Activated CD4-positive, alpha-beta memory T cell treated with anti-CD3 and anti-CD28 coated beads for 36 hours (primary cell): ENCODE measurements at places on chromosomes 1 and 21. TPM values are rescaled to one million over a fixed set of nuclear protein-coding genes. Genes with fewer than 3 reads are reported as not detected.

BARHL2 gene
- total RNA-seq = not detected

SLFNL1 gene
- not detected for total RNA-seq

RHEX gene
- total RNA-seq = not detected

ZBTB8B gene
- not detected for total RNA-seq

- H3K36me3 ChIP-seq = no peaks in the 10 kb centered on the region
- peaks cover 46% of the 10 kb centered on the region for H3K4me1 ChIP-seq
- no peaks in the 10 kb centered on the region for H3K27me3 ChIP-seq
- H3K4me3 ChIP-seq = no peak overlapping the region
Measured at GRCh38 chr1:101200513-101200912, 36.3 kb upstream of the S1PR1 start.

DNA sequence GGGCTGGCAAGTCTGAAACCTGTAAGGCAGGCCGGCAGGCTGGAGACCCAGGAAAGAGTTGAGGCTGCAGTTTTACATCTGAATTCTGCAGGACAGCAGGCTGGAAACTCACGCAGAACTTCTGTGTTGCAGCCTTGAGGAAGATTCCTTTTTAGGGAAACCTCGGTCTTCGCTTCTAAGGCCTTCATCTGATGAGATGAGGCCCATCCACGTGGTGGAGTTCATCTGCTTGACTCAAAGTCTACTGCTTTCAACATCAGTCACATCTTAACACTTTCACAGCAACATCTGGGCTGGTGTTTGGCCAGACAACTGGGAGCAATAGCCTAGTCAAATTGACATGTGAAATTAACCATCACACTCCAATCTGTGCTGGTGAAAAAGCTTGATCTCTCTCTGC lies 57.1 kb downstream of the EVA1C start:
- H3K27ac ChIP-seq = no peak overlapping the region
- no peaks in the 10 kb centered on the region for H3K27me3 ChIP-seq
- no peak overlapping the region for H3K4me3 ChIP-seq
- no peaks in the 10 kb centered on the region for H3K4me1 ChIP-seq
- DNase-seq = no peak

DNA sequence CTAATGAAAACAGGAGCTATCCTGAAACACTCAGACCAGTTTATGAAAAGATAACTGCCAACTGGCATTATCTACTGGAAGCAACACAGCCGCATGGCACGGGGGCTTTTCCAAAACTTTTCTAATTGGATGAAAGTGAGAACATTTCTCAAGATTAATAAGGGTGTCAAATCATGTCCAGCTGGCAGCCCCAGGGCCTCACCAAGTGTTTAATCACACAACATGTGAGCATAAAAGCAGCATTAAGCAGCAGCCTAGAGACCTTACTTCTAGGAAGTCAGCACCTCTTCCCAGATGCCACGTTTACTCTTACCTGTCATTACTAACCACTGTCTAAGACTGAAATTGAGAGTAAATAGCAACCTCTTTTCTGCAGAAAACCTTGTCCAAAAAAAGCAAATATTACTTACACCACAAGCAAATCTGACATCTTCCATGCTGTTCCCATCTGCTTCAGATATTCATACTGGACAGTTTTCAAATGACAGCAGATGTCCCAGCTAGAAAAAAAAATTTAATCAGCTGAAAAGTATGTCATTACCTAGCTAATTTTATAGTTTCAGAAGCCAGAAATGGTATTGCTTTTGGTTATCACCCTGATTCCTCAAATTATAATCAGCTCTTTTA lies 341.5 kb upstream of the ZP4 start:
- no peaks in the 10 kb centered on the region for H3K27me3 ChIP-seq
- no peak overlapping the region for H3K4me3 ChIP-seq
- H3K27ac ChIP-seq = no peak overlapping the region
- H3K4me1 ChIP-seq = no peaks in the 10 kb centered on the region

DNA sequence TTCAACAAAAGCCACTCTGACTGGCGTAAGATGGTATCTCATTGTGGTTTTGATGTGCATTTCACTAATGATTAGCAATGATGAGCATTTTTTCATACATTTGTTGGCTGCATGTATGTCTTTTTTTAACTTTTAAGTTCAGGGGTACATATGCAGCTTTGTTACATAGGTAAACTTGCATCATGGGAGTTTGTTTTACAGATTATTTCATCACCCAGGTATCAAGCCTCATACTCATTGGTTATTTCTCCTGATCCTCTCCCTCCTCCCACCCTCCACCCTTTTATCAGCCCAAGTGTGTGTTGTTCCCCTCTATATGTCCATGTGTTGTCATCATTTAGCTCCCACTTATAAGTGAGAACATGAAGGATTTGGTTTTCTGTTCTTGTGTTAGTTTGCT lies 154.1 kb upstream of the POGK start:
- H3K4me3 ChIP-seq = no peak overlapping the region
- H3K27ac ChIP-seq = no peak overlapping the region
- H3K4me1 ChIP-seq = no peaks in the 10 kb centered on the region

DNA sequence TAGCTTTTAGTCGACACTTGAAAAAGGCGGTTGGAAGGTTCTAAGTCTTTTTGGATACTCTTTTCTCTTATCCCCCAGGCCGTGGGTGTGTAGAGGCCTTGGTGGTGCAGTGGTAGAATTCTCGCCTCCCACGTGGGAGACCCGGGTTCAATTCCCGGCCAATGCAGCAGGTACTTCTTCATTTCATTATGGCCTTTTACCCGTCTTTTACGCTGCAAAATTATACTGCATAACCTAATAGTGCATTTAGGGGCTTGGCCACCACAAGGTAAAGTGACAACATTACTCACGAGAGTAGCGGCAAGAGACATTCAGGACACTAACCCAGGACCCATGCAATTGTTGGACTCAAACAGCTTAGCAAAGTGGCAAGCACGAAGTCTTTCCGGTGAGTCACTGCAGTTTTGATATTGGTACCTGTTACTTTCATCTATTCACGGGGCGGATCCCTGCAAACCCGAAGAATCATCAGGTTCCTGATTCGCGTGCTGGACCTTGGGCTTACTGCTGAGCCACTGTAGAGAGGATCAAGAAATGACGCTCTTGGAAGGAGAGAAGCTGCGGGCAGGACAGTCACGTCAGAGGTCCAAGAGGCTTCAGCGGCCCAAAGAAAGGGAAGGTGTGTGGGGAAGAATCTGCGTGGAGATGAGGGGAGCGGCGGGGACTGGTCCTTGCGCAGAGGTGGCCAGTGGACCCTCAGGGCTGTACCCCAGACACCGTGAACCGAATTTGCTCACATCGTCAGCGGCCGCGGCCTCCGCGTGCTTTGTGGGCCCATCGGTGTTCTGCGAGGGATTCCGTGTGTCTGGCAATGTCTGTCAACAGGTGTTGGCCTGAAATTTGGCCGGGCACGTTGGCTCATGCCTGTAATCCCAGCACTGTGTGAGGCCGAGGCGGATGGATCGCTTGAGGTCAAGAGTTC lies 12.9 kb upstream of the RNU1-4 start:
- peak; percentile 88 for DNase-seq
- H3K36me3 ChIP-seq = no peaks in the 10 kb centered on the region
- no peak overlapping the region for H3K27ac ChIP-seq
- H3K4me1 ChIP-seq = peaks cover 2% of the 10 kb centered on the region
- peaks cover 2% of the 10 kb centered on the region for H3K27me3 ChIP-seq

GRCh38 chr1:183194527-183195141 lies 8.6 kb downstream of the LAMC2 start:
- H3K4me3 ChIP-seq = no peak overlapping the region
- H3K4me1 ChIP-seq = peaks cover 11% of the 10 kb centered on the region
- H3K36me3 ChIP-seq = no peaks in the 10 kb centered on the region

DNA sequence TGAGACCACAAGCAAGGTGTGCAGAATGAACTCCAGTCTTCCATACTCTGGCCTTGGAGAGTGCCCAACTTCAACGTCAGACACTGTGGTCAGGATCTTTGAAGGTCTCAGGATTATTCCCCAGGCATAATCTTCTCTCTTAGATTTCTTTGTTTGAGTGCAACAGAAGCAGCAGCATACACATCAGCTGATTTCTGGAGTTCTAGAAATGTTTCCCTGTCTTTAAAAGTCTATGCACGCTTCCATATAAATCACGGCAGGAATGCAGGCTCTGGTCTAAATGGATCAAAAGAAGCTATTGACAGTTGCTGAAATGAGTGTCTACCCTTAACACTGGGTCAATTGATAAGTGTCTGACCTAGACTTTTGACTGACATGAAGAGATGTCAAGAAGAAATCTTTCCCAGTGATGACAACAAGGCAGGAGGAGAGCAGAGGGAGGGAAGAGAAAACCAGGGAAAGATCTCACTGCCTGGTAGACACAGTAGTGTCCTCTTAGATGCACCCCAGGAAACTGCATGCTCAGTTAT lies 279.7 kb downstream of the SPATA17 start:
- no peak overlapping the region for H3K4me3 ChIP-seq
- no peaks in the 10 kb centered on the region for H3K27me3 ChIP-seq
- H3K36me3 ChIP-seq = no peaks in the 10 kb centered on the region

DNA sequence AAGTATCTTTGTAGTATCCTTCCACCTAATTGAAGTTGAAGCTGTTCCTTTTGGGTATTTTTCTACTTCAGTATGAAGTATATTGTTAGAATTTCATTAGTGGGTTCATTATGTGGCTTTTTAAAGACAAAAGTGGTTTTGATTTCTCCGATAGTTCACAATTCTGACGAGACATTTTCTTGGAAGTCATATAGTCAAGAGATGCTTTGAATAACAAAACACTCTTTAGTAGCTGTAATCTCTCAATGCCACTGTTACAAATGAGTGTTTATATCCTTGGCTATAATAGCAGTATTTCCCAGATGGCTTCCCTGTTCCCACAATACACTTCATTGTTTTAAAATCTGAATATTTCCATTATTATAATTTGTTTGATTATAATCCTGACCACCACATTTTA lies 108.7 kb upstream of the F3 start:
- H3K27me3 ChIP-seq = peaks cover 4% of the 10 kb centered on the region
- no peak overlapping the region for H3K27ac ChIP-seq
- no peak overlapping the region for H3K4me3 ChIP-seq
- no peak for DNase-seq

DNA sequence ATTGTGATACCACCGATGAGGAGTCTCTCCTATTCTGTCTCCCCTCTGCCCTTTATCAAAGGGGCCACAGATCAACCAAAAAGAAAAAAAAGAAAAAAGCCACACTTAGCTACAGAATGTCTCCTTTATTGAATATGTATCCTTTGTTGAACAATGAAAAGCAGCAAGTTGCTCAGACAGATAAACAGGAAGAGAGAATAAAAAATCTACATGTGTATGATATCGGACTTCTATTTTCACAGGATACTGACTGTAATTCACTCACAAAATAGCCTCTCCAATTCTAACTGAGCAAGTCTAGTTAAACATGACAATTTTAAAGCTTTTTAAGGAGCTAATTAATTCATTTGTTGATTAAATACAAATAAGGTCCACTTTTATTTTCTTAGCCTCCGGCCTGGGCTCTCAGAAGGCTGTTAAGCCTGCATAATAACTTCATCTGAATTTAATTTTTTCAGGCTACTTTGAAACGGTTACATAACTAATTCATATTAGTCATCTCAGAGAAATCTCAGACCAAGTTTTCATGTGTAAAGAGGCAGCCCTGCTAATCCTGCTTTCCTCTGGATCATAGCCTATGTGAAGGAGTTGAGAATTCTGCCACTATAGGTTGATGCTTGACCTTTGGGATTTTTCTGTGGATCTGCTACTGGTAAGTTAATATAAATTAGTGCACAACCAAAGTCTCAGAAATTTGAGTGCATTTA lies 304.1 kb upstream of the NR5A2 start:
- peaks cover 6% of the 10 kb centered on the region for H3K4me1 ChIP-seq
- H3K4me3 ChIP-seq = no peak overlapping the region

DNA sequence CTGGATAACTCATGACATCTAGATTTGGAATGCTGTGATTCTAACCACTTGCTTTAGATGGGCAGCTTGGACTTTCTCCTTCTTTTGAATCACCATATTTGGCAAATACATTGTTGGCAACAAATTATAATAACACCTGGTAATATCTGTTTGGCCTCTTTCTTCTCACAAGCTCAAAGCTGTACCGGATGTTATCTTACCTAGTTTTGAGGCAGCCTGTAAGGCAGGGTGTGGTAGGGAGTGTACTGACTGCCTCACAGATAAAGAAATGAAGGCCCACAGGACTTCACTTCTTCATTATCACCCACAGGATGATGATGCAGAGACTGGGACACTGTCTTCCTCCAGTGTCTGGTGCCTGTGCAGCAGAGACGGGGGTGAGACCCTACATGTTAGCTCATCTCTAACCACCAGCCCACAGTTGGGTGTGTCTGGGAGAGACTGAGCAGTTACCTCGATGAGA lies 28.5 kb downstream of the TUFT1 start:
- H3K4me3 ChIP-seq = no peak overlapping the region
- H3K36me3 ChIP-seq = peaks cover 3% of the 10 kb centered on the region
- H3K4me1 ChIP-seq = peaks cover 10% of the 10 kb centered on the region

- H3K27ac ChIP-seq = no peak overlapping the region
- H3K36me3 ChIP-seq = no peaks in the 10 kb centered on the region
- peak; percentile 59 for DNase-seq
- H3K4me1 ChIP-seq = peaks cover 28% of the 10 kb centered on the region
- peaks cover 2% of the 10 kb centered on the region for H3K27me3 ChIP-seq
Measured at GRCh38 chr1:172654535-172654934, 4.4 kb upstream of the FASLG start.

GRCh38 chr1:110554871-110555801 lies 36.2 kb upstream of the KCNA10 start:
- H3K4me3 ChIP-seq = no peak overlapping the region
- H3K36me3 ChIP-seq = no peaks in the 10 kb centered on the region
- H3K4me1 ChIP-seq = peaks cover 4% of the 10 kb centered on the region
- peaks cover 42% of the 10 kb centered on the region for H3K27me3 ChIP-seq
- peak; percentile 71 for DNase-seq

DNA sequence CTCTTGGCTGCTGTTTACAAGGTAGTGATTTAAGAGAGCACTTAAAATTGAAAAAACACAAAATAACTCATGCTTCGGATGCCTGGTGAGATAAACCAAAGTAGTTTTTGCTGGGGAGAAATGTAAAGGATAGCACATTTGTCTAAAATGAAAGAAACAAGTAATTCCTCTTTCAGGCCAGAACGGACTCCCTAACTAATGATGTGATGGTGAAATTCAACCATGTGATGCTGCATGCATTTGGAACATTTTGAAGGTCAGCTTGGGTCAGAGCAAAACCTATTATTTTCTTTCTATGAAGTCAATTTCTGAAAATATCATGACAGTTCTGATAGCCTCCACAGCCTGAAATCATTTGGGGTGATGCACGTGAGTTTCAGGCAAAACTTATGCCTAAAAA lies 27.6 kb downstream of the NMNAT2 start:
- no peaks in the 10 kb centered on the region for H3K36me3 ChIP-seq
- no peak overlapping the region for H3K4me3 ChIP-seq
- H3K27me3 ChIP-seq = peaks cover 20% of the 10 kb centered on the region
- no peak overlapping the region for H3K27ac ChIP-seq
- no peak for DNase-seq

DNA sequence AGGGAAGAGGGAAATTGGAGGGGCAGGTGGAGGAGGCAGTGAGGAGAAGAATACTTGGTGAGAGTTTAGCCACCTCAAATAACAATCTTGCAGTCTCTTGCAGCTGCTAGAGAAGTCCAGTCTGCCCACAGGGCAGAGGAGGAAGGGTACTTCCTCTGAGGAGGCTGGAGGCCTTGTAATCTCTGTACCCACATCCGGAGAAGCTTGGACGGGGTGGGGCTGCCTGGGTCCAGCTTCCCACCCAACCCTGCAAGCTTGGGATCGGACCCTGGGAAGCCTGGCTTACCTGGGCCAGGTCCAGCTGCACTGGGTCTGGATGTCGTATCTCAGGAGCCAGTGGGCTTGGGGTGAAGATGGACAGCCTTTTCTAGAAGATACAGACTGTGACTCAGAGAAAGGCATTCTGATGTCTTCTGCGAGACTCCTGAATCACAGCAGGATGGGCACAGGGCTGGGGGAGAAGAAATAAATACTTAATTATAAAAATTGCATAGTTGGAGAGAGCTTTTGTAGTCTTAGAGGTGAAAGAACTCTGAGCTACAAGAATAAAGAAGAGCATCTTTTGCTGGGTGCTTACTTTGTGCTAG lies 111.8 kb upstream of the JUN start:
- peaks cover 4% of the 10 kb centered on the region for H3K4me1 ChIP-seq
- peaks cover 2% of the 10 kb centered on the region for H3K27me3 ChIP-seq
- H3K4me3 ChIP-seq = no peak overlapping the region
- H3K27ac ChIP-seq = no peak overlapping the region
